ENCODE measurements at places on chromosomes 16 and 17.

GRCh38 chr17:33142705-33143299 lies 150.3 kb downstream of the ASIC2 start:
- no peak for DNase-seq

- no peak for DNase-seq
These were observed 37.2 kb downstream of the GRIN2C start for GRCh38 chr17:74822335-74822938.

DNA sequence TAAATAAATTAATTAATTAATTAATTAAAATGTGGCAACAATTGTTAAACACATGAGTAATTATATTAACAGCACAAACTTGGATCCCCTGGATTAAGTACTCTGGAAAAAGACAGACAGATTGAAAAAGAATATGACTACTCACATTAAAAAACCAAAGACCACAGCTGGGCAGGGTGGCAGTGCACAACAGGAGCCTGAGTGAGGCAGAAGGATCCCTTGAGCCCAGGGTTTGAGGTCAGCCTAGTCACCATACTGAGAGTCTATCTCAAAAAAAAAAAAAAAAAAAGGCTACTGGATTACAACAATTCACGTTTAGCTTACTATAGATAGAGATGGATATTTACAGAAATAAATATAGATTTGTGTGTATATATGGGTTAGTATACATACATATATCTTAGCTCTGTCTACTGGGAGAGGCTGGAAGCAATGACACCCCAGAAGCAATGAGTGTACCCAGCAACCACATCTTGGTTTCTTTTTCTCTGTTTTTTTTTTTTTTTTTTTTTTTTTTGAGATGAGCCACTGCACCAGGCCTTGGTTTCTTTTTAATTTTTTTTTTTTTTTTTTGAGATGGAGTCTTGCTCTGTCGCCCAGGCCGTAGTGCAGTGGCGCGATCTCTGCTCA lies 10.6 kb upstream of the SUZ12 start:
- DNase-seq: no peak

DNA sequence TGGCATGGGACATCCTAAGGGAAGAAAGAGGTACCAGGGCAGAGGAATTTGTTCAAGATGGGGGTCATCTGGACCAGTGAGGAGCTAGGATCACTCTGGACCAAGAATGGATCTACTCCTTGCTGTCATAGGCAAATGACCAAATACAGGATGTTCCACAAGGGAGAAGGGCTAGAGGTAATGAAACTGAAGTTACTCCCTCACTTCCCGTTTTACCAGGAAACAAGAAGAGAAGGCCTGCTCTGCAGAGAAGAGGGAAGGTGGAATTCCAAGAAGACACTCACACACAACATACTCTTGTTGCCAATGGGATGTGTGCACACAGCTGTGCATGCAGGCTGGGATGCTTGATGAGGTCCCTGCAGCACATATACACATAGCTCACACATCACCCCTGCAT lies 38.6 kb downstream of the NEUROD2 start:
- DNase-seq: no peak

- no peak for DNase-seq
These were observed 63.5 kb downstream of the CRISPLD2 start for GRCh38 chr16:84883301-84883700.

- peak; percentile 3 for DNase-seq
These were observed 154.0 kb downstream of the IRF8 start for GRCh38 chr16:86052926-86053325.
